ENCODE measurements at places on chromosomes 16 and 17.

DNA sequence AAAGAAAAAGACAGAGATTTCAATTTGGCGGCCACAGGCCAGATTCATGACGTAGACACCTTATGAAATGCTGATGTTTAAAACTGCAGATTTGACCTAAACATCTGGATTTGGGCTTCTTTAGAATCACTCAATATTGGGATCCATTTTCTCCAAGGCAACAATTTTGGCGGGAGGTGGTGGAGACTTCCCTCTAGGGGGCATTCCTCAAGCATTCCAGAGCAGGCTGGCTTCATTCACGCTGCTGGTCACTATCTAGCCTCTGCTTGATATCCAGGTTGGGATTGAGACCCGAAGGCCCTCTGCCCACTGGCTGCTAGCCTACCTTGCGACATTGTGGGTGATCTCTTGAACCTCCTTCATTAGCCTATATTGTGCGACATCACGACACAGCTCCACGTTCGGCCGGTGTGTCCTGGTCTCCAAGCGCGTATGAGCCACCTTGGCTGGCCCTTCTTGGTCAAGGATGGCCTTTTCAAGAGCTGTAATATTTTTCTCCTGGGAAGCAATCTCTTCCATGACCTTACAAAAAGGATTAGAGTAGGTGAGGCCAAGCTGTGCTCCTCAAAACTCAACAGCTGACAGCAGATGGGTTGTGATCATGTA, 24.5 kb downstream of the FBXO39 start:
- no peak for DNase-seq

DNA sequence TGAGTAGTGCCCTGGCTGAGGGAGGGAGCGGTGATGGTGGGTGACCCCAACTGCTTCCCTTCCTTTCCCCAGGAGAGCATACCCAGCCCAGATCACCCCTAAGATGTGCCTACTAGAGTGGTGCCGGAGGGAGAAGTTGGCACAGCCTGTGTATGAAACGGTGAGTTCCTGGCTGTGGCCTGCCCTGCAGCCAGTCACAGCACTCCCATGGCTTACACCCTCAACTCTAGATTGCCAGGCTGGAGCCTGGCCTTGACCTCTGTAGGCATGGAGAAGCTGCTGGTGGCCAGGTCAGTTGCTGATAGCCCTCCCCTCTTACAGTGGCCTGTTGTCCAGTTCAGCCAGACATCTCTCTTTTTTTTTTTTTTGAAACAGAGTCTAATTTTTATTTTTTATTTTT, 8.6 kb upstream of the NFATC3 start:
- no peak for DNase-seq

DNA sequence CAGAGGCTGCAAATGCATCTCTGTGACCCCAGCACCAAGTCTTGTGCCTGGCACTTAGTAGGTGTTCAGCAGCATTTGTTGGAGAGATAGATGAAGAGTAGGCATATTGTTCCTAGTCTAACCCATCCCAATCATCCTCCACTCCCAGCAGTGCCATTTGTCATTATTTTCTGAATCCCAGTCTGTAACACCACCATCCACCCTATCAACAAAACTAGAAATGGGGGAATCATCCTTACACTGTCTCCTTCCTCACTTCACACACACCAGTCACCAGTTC, 95.9 kb upstream of the TBX2 start:
- DNase-seq = no peak

GRCh38 chr16:23724096-23724784, 11.2 kb upstream of the ERN2 start:
- no peak for DNase-seq

- no peak for DNase-seq
Measured at GRCh38 chr17:10748531-10749181, 18.8 kb upstream of the TMEM220 start.

DNA sequence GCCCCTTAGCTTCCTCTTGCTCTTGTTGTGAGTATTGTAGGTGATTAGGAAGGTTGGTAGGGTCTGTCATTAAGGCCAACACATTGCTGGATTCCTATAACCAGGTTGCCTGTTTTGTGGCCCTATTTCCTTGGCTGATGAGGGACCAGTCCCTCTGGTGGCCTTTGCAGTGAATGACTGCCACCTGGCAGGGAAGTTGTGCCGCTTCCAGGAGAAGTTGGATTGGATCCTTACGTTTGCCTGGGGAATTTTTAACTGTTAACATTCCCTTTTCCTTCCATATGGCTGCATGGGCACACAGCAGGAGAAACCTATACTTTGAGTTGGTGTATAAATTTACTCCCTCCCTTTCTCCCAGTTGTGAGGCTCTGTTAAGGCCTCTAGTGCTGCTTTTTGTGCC, 32.4 kb downstream of the LCMT1 start:
- DNase-seq = no peak

DNA sequence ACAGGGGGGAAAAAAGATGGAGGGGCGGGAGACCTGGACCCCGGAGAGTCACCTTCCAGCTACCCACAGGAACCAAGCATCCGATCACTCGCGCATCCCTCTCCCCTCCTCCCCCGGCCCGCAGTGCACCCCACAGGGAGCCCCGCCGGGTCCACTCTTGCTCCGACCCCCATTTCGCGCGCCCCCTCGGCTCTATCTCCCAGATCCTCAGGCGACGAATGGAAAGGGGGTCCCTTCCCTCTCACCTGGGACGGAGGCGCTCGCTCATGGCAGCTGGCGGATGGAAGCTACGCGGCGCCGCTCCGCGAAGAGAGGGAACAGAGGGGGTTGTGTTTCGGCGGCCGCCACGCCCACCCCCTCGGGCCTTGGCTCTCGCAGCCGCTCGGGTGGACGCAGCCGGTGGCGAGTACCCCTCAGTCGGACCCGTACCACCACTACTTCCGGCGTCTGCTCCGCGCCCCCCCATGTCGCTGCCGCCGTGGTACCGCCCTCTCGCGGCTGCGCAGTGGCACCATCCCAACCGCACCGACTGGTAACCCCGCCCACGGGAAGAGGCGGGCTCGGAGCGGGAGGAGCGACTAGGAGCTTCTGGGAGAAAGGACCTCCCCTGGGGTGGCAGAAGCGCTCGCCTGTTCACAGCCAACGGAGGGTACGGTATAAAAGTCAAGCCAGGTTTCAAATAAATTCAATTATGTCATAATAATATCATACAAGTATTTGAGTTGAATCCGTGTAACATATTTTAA, 29.7 kb downstream of the CPSF4L start:
- peak; percentile 94 for DNase-seq

- DNase-seq = no peak
Measured at GRCh38 chr17:37301288-37301687, 74.5 kb upstream of the C17orf78 start.

DNA sequence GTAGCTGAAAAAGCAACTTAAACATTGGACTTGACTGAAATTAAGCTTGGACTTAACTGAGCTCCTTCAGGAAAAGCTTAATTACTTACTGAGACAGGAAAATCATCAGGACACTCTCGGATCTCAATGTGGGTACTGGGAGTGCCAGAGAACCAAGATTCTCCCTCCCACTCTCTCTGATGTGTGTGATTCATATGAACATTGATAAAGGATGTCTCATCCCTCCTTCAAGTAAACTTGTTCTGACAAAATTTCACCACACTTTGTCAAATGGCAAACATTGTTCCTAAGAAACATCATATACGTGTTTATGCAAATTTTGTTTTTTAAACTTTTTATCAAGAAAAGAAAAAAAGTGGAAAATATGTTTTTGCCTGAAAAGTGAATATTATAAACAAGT, 4.1 kb upstream of the SLFN5 start:
- DNase-seq = no peak

DNA sequence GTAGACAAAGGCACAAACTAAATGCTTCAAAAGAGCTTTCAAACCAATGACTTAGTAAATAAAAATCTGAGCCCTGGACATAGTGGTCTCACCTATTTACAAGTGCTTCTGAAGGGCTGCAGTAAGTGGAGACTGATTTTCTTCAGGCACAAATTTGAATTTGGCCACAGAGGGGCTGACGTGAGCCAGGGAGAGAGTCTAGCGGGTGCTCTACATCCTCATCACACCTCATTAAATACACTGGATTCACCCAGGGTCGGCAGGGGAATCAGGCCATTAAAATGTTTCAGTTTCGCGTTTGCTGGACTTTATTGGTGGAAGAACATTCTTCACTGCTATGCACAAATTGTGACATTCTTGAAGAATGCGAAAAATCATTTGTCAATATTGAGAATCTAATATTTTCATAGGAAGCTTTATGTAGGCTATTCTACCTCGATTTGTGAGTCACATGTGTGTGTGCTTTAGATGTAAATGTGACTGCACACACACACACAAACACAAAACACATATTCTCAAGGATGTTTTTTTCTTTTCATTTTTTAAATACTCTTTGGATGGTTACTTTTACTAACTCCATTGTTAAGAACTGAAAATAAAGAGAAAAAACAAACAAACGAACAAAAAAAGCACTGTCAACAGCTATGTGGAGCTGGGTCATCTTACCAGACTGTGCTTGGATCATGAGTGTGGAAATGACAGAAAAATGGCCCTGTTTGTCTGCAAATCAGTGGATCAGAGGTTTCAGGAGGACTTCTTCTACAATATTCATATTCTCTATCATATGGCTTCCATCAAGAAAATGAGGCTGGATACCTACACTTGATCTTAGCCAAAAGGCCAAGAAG, 58.9 kb downstream of the CDH11 start:
- no peak for DNase-seq

GRCh38 chr16:2819179-2819938, 2.3 kb downstream of the PRSS21 start:
- no peak for DNase-seq

GRCh38 chr17:51673070-51673469, 412.7 kb downstream of the UTP18 start:
- no peak for DNase-seq

- no peak for DNase-seq
Measured at GRCh38 chr16:80656711-80657150, 115.9 kb downstream of the DYNLRB2 start.

DNA sequence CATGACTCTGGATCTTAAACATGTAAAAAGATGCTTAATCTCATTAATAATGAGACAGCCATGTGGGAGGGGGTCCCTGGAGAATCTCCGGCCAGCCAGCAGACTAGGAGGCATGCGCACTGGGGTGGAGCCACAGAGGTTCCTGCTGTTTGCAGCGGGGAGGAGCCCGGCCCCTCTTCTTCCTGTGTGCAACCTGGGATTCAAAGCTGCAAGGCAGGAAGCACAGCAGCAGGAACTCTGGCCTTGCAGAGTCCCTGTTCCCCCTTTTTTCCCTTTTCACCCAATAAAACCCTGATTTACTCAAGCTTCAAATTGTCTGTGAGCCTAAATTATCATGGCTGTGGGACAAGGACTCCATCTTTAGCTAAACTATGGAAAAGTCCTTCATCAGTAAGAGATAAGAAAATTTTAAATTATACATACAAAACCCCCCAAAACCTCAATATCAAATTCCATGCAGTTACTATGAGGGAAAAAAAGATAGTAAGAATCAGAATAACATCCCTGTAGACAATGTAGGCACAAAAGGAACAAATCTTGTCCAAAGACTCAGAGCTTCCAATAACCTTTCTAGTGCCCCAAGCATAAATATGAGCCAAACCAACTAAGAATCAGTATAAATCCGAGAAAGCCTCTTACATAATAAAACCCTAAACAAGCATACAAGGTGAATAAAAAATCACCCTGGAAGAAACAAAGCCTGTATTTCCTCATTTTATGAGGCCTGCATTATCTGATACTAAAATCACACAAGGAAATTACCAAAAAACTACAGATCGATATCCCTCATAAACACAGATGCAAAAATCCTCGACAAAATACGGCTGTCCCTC, 12.1 kb downstream of the CFDP1 start:
- peak; percentile 73 for DNase-seq

DNA sequence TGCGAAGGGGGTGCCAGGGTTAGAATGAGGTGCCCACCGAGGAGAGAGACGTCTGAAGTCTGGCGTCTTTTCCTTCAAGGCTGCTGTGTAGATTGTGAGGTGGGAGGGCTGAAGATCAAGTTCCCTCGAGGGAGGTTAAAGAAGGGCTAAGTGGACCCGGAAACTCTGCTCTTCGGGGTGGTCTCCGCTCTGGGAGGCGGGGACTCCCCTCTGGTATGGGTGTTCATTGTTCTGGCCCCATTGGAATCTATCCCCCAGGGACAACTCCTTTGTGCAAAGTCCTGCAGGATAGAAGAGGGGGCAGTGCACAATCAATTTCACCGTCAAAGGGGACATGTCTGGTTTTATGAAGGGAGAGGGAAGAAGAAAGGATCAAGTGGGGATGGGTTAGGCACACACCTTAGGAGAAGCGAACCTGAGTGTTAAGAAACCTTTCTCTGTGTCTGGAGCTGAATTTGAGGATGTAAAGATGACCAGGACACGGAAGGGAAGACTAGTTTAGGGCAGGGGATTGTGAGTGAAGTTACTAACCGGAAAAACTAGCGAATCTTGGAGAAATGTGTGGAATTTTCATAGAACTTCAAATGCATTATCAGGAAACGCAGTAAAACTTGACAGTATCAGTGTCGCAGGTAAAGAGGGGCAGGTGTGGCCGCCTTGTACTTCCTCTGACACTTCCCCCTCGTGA, 809 bp upstream of the RAB34 start:
- no peak for DNase-seq

DNA sequence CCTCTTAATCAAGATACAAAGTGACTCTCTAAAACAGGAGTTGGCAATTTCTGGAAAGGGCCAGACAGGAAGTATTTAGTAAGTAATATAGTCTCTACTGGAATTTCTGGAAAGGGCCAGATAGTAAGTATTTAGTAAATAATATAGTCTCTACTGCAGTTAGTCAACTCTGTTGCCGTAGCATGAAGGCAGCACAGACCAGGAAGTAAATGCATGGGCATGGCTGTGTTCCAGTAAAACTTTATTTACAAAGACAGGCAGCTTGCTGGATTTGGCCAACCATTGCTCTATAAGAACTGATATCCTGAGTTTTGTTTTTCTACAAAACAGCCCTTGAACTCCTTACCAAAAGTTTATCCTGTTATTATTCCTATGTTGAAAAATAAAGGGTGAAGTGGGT, 16.9 kb downstream of the LDAF1 start:
- DNase-seq = no peak

DNA sequence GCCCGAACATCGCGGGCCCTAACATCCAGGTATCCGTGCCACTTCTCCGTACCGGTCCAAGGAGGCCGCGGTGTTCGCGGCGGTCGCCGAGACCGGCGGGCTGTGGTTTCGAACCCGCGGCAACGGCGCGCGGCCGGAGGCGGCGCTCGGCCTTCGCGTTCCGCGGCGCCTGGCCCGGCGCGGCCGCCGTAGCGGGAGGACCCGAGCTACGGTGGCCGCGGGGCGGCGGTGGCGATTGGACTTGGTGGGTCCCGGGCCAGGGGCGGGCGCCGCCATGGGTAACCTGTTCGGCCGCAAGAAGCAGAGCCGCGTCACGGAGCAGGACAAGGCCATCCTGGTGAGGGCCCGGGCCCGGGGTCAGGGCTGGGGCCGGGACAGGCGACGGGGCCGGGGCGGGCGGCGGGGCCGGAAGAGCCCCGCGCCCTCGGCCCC, at the start of gene CHMP6:
Gene CHMP6 (plus strand): TSS at position 197 of the 432 bp plus-strand sequence. CDS start 78 bp downstream, at position 275.
- DNase-seq = peak; percentile 60

- DNase-seq = no peak
Measured at GRCh38 chr16:90070440-90070839, 6.7 kb downstream of the PRDM7 start.
